ENCODE measurements at places on chromosomes 11 and 22.

- DNase-seq, result no peak
Measured at GRCh38 chr22:17818180-17818579, 43.9 kb upstream of the BID start.

DNA sequence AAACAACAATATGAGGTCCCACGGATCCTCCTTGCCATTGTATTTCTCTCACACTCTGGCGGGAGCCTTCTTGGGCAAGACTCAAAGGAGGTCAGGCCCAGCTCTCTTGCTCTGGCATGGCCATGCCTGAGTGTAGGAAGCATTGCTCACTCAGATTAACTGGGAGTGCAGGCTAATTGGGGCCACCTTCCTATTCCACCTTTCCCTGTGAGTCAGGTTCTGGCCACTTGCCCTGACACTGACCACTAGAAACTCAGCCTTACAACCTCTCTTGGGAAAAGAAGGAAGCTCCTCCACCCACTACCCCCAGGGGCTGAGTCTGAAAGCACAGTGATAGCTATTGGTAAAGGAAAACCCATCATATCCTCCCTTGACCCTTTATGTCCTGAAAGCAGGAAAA is 121.8 kb upstream of the NTM start:
- DNase-seq, result no peak

GRCh38 chr11:12043959-12044791 is 35.7 kb upstream of the DKK3 start:
- DNase-seq, result peak; percentile 46

DNA sequence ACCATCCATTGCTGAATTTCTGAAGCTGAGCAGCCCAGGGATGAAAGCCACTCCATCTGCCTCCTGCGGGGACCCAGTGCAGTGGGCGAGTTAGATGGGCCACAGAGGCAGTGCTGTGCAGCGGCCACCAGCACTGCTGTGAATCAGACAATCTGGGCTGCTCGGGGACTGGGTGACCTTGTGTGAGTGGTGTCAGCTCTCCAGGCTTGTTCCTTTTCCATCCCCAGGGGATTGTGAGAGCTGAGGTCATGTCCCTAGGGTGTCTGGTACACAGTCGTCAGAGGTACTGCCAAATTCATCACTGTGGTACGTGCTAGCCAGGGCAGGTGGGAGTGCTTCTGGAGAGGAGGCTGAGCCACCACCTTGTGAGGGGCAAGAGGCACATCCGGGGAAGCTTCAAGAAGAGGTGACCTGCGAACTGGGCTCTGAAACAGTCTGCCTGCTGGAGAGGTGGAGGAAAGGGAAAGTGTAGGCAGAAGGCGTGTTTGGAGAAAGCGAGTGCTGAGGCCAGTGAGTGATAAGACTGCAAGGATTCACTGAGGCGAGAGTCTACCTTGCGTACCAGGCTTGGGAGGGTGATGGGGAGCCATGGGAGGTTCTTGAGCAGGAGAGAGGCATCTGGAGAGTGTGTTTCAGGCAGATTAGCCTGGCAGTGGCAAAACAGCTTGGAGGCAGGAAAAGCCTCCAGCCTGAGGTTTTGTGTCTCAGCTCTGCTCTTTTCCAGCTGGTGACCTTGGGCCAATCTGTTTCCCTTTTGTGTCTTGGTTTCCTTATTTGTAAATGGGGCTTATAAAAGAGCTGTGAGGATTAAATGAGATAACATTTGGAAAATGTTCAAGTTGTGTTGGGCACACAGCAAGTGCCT is 22.7 kb downstream of the CACNA1I start:
- no peak for DNase-seq

DNA sequence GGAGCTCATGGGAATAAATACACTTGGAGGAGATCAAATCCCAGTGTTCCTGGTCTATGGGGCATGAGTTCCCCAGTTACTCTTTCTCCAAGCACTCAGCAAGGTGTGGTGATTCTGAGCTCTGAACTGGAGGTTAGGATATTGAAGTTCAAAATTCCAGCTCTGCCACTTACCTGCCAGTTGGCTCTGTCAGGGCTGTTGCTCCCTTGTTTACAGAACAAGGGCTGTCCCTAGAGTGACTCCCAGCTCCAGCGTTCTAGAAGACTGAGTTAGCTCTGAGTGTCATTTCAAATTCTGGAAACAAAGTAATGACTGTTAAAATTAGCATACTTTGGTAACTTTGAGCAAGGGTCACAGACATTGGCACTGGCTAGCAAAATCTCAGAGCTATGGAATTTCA is 69.7 kb upstream of the ZBED5 start:
- DNase-seq, result no peak

GRCh38 chr11:69650081-69650831 is 9.3 kb downstream of the CCND1 start:
- DNase-seq, result peak; percentile 47

- DNase-seq, result no peak
Measured at GRCh38 chr22:47550524-47551430, 788.3 kb downstream of the TBC1D22A start.

DNA sequence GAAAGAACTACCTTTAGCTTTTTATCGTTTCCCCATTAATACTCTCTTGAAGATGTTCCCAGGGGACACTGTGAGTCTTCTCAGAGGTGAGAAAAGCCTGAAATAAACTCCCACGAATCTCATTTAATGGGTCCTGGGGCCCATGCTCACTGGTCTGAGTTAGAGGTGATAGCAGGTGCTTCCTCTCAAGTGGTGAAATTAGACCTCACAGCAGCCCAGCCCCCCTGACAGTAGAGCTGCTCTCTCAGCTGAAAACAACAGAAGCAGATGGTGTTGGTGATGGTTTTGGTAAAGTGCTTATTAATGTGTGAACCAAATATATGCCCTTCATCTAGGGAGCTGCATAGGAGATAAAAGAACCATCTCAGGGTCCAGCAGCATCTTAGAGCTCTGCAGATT is 76.8 kb upstream of the VPREB1 start:
- DNase-seq, result no peak

- DNase-seq, result no peak
Measured at GRCh38 chr11:112797648-112798293, 163.4 kb upstream of the NCAM1 start.

- peak; percentile 12 for DNase-seq
Measured at GRCh38 chr22:38298312-38299005, 18.8 kb downstream of the CSNK1E start.

DNA sequence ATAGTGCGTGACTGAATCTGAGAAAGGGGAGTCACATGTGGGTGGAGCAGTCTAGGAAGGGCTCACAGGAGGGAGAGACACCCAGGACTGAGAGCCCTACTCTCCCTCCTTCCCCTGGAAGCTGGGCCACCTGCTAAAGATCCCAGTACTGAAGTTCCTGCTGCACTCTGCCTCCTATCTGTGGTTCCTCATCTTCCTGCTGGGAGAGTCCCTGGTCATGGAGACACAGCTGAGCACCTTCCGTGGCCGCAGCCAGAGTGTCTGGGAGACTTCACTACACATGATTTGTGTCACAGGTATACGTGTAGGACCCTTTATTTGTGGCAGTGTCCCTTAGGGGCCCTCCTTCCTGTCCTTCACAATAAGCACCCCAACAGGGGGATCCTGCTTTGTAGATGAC is 19.3 kb downstream of the ART5 start:
- DNase-seq, result no peak

DNA sequence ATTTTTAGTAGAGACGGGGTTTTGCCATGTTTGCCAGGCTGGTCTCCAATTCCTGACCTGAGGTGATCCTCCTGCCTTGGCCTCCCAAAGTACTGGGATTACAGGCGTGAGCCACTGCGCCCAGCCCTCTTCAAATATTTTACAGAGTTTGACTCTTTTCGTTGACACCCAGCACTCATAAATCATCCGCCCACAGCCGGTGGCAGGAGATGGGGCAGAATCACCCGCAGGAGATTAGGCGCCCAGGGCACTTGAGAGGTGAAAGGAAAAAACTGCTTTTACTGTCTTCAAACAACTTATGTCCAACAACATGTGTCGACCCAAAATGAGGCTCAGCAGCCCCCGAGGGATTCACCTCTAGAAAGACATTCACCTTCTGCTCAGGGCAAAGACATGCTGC is 56.9 kb downstream of the OSBP2 start:
- DNase-seq, result no peak

- no peak for DNase-seq
Measured at GRCh38 chr11:61515686-61516085, 7.1 kb downstream of the LRRC10B start.

DNA sequence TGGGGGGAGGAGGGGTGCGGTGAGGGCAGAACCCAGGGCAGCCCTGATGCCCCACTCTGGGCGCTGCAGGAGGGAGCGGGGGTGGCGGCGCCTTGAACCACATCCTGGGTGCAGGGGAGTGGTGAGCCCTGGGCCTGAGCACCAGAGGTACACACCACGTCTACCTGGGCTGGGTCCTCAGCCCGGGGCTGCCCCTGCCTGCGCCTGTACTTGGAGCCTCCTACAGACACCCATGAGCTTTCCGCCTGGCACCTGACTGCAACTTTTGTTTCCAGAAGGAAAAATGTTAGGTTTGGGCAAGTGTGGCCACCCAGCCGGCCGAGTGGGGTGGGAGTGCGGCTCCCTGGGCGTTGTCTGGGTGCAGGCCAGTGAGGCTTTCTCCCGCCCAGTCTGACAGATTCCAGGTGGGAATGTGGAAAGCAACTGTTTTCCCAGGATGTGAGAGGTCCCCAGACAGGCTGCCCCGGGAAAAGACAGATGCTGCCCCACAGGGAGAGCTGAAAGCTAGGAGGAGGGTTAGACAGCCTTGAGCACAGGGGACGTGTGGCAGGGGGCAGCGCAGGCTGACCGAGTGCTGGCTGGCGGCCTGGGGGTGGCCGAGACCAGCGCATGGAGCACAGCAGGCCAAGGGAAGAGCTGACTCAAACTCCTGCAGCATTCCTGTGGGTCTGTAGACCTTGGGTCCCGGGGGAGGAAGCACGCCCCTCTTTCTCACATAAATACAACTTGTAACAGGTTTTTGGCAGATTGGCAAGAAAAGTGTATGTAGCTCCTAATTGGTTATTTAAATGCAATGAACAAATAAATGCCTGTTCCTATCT is 44.1 kb downstream of the GNB1L start:
- no peak for DNase-seq

- DNase-seq, result peak; percentile 79
Measured at GRCh38 chr22:19629720-19630419, 84.4 kb upstream of the SEPTIN5 start.
